Memory B cell (primary cell): ENCODE measurements at places on chromosomes 4 and X.

DNA sequence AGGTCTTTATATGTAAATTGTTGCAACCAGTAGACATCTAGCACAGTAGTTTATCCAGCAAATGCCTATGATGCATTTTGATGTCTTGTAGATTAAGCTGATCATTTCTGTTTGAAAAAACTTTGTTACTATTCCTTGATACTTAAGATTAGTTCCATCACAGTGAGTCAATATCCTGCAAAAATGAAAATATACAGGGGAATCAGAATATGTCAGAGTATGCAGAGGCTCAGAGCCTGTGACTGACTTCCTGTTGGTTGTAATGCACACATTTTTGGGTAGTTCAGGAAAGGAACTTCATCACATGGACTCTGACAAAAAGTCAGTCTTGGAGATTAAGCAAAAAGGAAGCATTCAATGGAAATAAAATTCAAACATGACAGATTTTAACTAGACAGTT, 815.5 kb downstream of the FAT4 start:
- DNase-seq: no peak

GRCh38 chrX:139560221-139560620, 29.7 kb downstream of the F9 start:
- no peak for DNase-seq

DNA sequence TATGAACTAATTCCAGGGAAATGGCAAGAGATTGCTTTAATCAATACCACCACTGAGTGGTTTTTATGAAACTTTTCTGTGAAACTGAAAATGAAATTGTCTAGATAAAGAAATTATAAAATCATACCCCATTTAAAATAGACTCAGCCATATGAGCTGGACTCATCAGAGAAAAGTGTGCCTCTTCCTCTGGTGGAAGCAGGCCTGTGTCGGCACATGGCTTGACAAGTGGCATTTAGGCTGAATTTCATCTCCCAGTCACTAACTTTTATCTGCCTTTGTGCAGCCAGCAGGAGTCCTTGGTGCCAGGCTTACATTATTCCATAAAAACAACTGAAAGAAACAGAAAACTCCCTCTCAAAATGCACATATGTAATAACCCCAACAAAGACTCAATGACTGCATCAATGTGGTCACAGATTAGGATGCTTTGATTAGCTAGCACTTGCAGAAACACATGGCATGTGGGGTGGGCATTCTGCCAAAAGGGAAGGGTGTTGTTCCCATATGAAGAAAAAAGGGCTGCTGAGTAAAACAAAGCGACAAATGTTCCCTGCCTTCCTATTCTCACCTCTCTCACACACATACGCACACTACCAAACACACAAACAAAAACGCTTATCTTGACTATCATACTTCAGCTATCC, 232.3 kb downstream of the PABPC4L start:
- DNase-seq: no peak

- no peak for DNase-seq
Measured at GRCh38 chr4:186712690-186713089, 11.0 kb downstream of the FAT1 start.

- DNase-seq: no peak
Measured at GRCh38 chrX:129787336-129788055, 7.7 kb downstream of the SASH3 start.

DNA sequence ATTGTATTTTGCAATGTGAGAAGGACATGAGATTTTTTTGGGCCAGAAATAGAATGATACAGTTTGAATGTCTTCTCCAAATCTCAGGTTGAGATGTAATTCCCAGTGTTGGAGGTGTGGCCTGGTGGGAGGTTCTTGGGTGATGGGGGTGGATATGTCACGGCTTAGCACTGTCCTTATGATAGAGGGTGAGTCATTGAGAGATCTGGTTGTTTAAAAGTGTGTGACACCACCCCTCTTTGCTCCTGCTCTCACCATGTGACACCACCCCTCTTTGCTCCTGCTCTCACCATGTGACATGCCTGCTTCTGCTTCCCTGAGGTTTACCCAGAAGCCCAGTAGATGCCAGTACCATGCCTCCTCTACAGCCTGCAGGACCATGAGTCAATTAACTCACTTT, 1226.9 kb downstream of the PCDH7 start:
- no peak for DNase-seq

- DNase-seq: no peak
Measured at GRCh38 chrX:53287493-53288138, 6.2 kb upstream of the IQSEC2 start.

DNA sequence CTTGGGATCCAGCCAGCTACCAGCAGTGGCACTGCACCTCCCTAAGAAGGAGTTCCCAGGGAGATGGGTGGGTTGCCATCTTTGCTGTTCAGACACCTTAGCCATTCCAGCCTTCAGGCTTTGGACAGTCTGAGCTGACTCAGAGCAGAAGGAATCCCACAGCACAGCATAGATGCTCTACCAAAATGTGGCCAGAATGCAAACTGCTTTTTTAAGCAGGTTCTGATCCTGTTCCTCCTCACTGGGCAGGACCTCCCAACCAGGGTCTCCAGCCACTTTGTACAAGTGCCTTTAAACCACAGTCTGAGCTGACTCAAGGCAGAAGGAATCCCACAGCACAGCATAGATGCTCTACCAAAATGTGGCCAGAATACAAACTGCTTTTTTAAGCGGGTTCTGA, 209.0 kb downstream of the NPNT start:
- no peak for DNase-seq
